ENCODE measurements at places on chromosomes 6 and 20.

- no peak for DNase-seq
These were observed 420.9 kb upstream of the PLCB4 start for GRCh38 chr20:8647961-8648441.

DNA sequence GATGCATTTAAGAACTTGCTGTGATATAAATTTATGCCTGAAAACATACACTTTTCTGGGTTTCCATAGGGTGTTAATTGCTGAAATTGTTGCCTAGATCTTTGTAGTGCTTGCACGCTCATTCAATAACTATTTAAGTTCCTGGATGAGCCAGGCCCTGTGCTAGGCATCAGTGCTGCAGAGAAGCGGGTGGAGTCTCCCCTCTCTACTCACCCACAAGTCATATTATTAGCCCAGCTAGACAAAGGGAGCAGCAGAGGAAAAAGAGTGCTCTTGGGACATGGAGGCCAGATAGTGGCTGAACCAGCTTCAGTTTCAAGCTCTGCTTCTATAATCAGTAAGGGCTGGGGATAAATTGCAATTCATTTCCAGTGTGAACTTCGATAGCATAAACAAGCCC, 329.1 kb downstream of the TFAP2B start:
- no peak for DNase-seq

- DNase-seq = no peak
These were observed 96.0 kb upstream of the SNX9 start for GRCh38 chr6:157726892-157727628.

- DNase-seq = no peak
These were observed 309.3 kb downstream of the PRL start for GRCh38 chr6:21987501-21987957.

DNA sequence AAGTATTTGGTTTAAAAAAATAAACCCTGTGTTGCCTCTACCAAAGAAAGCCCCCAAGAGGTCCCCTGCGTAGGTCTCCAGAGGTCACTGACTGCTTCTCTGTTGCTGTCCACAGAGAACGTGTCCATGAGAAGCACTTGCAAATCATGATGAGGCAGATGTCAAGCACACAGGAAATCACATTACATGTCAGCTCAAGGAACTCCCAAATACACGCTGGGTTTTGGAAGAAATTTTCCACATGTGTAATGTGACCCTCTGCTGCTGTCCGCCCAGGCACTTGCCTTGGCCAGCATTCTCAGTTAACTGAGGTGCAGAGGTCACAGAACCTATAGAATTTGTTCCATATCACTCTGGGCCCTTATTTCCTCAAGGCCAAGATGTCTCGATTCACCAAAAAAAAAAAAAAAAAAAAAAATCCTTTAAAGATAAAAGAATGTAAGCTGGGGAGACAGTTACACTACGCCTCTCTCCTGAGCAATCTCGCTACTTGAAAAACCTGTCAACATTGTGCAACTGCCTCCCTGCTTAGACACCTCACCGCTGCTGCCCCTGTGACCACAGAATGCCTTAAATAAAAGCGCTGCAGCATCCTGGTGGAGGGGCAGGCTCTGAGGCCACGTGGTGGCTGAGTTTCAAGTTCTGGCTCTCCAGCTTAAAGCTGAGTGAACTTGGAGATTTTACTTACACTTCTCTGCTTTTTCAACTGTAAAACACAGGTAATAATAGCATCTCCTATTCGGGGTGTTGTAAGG, 42.3 kb downstream of the SLC22A23 start:
- no peak for DNase-seq

DNA sequence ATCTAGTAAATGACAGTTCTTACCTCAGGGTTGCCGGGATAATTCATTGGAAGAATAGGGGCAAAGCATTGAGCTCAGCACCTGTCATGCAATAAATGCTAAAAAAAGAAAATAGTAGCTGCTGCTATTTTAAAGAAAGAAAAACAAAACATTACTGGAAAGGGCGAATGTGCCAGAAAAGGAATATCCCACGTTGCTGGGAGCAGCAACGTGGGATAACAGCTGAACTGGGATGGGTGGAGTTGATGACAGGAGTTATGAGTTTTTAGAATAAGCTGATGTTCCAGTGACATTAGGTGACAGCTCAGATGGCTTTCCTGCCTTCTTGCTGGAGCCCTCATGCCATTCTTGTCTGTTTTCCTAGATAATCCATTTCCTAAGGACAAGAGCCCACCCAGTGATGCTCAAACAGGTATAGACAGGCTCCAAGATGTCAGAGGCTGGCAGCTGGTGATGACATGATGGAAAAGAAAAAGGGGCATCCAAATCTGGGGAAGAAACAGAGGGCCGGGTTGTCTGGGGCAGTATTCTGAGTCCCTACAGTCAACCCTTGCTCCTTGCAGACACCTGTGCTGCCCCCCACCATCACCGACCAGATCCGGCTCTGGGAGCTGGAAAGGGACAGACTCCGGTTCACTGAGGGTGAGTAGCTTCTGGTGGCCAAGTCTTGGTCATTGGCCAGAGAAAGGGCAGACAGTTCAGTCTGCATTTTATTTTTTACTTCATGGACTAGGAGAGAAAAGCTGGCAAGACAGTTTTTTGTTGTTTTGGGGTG, 1.1 kb upstream of the VARS2 start:
- no peak for DNase-seq

DNA sequence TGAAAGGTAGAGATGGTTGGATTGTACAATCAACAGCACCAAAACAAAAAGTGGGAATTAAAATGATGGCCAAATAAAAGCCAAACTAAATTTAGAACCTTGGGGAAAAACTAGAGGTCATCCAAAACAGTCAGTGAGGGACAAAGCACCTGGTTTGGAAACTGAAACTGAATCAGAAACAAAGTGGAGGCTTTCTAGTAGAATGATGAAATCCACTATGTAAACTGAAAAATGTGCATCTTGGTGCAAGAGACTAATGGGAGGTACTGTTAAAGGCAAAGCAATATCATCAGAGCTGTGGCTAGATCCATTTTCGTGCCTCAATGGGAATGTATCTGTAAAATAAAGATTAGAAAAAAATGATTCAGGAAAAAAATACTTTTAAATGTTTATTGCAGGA, 380.0 kb upstream of the GJE1 start:
- DNase-seq = peak; percentile 22

DNA sequence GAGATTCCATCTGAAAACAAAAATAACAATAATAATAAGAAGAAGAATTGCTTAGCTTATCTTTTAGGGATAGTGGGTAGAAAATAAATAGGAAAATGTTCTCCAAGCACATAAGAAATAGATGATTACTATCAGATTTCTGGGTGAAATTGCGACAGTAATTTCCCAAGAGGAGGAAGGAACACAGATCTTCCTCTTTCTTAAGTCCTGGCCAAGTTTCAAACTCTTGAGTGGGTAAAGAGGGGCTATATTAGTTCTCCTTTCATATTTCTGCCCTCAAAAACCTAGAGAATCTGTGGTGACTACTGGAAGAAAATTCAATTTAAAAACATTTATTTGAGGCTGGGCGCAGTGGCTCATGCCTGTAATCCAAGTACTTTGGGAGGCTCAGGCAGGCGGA, 63.7 kb downstream of the PHACTR2 start:
- no peak for DNase-seq

DNA sequence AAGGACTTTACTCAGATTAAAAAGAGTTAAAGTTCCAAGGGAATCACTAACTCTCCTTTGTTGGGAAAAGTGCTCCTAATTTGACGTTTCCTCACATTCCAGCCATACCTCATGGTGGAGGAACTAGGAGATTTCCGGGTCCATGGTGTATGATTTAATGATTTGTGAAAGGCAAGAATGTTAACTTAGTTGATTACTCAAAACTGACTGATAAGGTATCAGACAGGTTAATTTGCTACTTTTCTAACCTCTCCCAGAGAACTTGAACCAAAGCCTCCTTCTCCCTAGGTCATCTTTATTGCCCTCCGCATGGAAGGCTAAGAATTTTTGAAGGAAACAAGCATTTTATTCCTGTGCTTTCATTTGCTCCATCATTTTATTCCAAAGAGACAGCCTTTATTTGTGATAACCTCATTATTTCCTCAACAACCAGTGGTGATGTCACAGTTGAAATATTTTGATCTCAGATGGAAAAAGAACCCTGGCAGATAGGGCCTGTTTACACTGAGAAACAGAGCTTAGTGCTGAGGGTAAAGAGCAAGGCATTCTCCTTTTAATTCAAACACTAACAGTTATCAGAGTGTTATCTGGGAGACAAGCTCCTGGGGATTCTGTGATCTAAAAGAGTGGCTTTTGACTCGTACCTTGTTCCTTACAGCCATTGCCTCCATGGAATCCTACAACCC, 57.4 kb upstream of the BMP2 start:
- no peak for DNase-seq

DNA sequence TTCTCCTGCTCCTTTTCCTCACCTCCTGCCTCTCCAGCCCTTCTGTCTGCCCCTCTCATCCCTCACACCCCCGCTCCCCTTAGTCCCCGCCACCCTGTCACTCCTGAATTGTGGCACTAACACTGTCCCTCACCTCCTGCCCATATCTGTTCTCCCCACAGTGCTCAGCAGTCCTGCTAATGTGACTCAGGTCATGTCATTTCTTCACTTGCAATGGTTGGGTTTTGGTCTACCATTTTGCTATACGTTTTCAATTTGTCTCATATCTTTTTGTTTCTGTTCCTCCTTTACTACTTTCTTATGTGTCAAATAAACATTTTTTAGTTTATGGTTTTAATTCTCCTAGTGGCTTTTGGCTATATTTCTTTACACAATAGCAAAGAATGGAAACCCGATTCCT, 1.3 kb upstream of the HLA-B start:
- DNase-seq = no peak

DNA sequence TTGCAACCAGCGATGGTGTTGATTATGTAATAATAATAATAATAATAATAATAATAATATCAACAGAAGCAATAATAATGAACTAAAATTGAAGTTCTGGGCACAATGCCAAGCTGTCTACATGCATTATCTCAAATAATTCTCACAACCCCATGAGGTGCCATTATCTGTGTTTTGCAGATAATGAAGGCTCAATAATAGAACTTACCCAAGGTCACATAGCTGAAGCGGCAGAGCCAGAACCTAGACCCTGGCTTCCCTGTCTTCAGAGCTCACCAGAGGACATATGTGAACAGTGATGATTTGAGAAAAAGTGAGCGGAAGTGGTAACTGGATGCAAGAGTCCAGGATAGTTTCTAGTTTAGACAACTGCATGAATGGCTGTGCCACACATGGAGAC, 91.0 kb downstream of the HIVEP1 start:
- DNase-seq = no peak

DNA sequence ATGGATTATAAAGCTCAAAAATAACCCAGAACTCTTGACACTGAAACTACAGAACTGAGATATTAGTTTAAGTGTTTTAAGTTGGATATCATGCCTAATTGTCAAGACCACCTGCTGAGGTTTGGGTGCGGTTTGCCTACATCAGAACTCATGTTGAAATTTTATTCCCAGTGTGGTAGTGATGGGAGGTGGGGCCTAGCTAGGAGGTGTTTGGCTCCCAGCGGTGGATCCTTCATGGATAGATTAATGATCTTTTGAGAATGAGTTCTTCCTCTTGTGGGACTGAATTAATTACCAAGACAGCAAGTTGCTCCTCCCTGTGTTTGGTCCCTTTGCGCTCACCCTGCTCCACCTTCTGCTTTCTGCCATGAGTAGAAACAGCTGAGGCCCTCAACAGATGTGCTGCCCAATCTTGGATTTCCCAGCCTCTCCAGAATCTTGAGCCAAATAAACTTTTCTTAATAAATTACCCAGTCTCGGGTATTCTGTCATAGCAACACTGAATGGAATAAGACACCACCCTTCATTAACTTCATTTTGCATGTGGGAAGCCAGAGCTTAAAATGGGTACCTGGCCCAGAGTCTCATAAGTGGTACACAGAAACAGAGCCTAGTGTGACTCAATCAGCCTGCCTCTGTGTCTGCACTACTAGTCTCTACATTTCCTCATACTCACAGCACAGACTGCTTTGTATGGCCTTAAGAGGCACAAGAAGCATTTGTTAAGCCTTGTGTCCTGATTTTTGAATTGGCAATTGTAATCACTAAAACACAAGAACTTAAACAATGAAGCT, 158.4 kb downstream of the IBTK start:
- no peak for DNase-seq

DNA sequence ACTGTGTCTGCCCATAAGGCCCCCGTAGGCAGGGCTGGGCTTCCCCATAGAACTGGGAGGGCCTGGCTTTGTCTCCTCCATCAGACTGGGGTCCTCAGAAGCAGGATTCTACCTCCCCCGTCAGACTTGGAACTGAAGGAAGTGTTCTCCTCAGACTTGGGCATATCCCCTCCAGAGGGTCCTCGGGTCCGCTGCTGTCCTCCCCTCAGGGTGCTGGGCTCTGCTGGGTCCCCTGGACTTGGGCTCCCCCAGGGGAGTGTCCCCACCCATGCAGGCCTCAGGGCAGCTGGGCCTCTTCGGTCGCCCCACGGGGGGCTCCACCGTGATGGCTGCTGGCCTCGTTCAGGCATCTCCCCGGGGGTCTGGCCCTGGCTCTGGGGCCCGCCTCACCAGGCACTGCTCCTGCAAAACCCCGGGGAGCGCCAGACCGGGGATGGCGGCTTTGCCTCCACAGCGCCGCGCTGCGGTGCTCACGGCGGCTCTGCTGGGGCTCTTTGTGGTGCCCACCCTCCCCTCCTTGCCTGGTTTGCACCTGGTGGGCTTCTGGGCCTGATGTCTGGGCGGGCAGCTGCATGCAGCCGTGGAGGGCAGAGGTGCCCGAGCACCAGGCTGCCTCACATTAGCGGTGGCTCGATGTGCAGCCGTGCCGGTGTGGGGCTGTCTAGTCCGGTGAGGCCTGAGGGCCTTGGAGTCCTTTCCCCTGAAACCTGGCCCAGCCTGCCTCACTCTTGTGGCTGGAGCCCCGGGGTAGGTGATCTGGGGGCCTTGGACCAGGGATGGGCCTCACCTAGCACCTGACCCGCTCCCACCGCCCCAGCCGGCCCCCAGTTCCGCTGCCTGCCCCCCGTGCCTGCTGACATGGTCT, 13.9 kb downstream of the COL20A1 start:
- DNase-seq = no peak

- DNase-seq = peak; percentile 79
These were observed 5.6 kb upstream of the ADGRF1 start for GRCh38 chr6:47047479-47048407.

DNA sequence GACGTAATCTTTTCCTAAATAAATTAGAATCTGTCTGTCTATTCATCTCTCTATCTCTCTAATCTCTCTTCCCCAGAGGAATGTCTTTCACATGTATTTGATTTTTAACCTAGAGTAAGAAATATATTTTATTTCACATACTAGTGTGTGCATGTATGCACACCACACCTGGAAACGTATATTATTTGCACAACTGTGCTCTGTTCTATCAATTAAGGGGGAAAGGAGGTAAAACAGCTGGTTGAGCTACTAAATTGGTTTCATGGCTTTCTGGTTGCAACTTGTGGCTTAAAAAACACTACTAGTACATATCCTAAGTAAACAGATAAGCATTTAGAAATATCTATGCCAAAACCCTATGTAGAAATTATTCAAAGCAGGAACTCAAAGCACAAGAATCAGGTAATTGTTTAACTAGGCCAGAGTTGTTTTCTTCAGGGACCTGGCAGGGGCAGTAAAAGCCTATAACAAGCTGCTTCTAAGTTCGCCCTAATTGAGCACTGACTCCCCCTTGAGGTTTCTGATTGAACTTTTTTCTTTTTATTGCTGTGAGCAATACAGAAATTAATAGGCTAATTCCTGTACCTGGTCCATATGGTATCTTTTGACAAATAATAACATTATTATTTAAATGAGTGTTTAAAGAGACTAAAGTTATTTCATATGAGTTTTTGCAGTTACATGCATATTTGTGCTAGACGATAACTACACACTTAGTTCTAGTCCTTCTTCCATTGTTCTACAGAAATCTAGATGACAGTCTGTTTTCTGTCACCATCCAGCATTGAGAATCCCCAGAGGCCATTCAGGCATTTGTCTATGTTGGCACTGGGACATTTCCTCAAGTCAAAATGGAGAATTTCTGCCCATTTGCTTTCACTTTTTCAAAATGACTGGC, 88.6 kb downstream of the MCHR2 start:
- peak; percentile 82 for DNase-seq

All from Karpas-422 (cell line).